ENCODE measurements at places on chromosomes 3 and 15. TPM values are rescaled to one million over a fixed set of nuclear protein-coding genes. Genes with fewer than 3 reads are reported as not detected.

TRA2B gene
- 101 TPM for total RNA-seq

CPNE9 gene
- total RNA-seq = 1.6 TPM

ADGRG7 gene
- not detected for total RNA-seq

GOLGA8G gene
- not detected for total RNA-seq

DISP2 gene
- total RNA-seq = 0.06 TPM

TM6SF1 gene
- total RNA-seq = 2.1 TPM

CD200 gene
- total RNA-seq = 3.7 TPM

GP9 gene
- total RNA-seq = not detected

TLR9 gene
- not detected for total RNA-seq

CADM2 gene
- total RNA-seq = 0.32 TPM

MUC20 gene
- total RNA-seq = 15.1 TPM

MYO9A gene
- 65.7 TPM for total RNA-seq

SLC38A3 gene
- not detected for total RNA-seq

SEMA3B gene
- total RNA-seq = 1.1 TPM

CACNA1D gene
- 12.5 TPM for total RNA-seq

DPH6 gene
- total RNA-seq = 8.1 TPM

GOLGA6L7 gene
- not detected for total RNA-seq

SMCO1 gene
- not detected for total RNA-seq

PPP2R3A gene
- total RNA-seq = 39.7 TPM

AHSG gene
- total RNA-seq = not detected

HCLS1 gene
- 8.8 TPM for total RNA-seq

TRIM42 gene
- not detected for total RNA-seq

FBXW12 gene
- total RNA-seq = not detected

FEZF2 gene
- not detected for total RNA-seq

HAUS2 gene
- 24.2 TPM for total RNA-seq

VPS8 gene
- 31.4 TPM for total RNA-seq

MORC1 gene
- not detected for total RNA-seq

FOXB1 gene
- not detected for total RNA-seq

SLC9C1 gene
- total RNA-seq = not detected

ROPN1 gene
- not detected for total RNA-seq

GOLGA6D gene
- 0.08 TPM for total RNA-seq

CGNL1 gene
- total RNA-seq = 5.7 TPM

C3orf20 gene
- not detected for total RNA-seq

DZIP3 gene
- 2.7 TPM for total RNA-seq

GLDN gene
- total RNA-seq = 9.4 TPM

LTK gene
- total RNA-seq = 0.54 TPM

SCAMP5 gene
- total RNA-seq = 1.3 TPM

CA12 gene
- total RNA-seq = 253 TPM

WDR49 gene
- total RNA-seq = 0.52 TPM

SCAANT1 gene
- total RNA-seq = not detected

ZPLD1 gene
- not detected for total RNA-seq

ARHGEF3 gene
- 16.1 TPM for total RNA-seq

SLC22A13 gene
- not detected for total RNA-seq

SNTN gene
- not detected for total RNA-seq

HYPK gene
- total RNA-seq = 15.9 TPM

SIDT1 gene
- total RNA-seq = 1.8 TPM

OSTN gene
- total RNA-seq = not detected

Measured in lower leg skin (tissue), 4 donors.